ENCODE measurements at places on chromosomes 7 and 10.
A peak's percentile ranks its signal among the peaks of the same experiment; 100 is the strongest.

GRCh38 chr7:988426-988911, 5.5 kb downstream of the CYP2W1 start:
- DNase-seq = no peak

DNA sequence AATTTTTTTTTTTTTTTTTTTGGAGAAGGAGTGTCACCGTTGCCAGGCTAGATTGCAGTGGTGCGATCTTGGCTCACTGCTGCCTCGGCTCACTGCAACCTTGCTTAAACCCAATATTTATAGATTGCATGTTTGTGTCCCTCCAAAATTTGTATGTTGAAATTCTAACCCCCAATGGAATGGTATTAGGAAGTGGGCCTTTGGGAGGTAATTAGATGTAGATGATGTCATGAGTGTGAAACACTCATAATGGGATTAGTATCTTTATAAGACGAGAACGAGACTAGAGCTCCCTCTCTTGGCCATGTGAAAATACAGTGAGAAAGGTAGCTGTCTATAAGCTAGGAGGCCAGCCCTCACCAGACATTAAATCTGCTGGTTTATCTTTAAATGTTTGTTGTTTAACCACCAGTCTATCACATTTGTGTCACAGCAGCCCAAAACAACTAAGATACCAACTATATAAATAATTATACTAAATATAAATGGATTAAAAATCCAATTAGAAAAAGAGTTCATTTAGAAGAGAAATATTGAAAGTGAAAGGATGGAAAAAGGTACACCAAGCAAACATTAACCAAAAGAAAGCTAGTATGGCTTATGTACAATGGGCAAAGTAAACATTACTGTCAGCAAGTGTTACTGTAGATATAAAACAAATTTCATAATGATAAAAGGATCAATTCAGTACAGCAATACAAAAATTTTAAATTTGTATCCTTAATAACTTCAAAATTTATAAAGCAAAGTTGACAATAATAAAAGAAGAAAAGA, 9.3 kb downstream of the TCAF1 start:
- DNase-seq = no peak

DNA sequence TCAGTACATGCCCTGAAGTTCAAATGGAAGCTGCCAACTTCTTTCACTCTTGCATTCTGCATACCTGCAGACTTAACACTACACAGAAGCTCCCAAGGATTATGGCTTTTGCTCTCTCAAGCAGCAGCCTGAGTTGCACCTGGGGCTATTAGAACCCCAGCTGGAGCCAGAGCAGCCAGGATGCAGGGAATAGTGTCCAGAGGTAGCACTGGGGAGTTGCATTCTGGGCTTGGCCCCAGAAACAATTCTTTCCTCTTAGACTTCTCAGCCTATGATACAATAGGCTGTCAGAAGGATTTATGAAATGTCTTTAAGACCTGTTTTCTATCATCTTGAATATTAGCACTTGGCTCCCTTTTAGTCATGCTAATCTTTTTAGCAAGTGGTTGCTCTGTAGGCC, 886.7 kb upstream of the GHITM start:
- no peak for DNase-seq

- DNase-seq = no peak
Measured at GRCh38 chr7:77351539-77352004, 64.6 kb downstream of the GSAP start.

DNA sequence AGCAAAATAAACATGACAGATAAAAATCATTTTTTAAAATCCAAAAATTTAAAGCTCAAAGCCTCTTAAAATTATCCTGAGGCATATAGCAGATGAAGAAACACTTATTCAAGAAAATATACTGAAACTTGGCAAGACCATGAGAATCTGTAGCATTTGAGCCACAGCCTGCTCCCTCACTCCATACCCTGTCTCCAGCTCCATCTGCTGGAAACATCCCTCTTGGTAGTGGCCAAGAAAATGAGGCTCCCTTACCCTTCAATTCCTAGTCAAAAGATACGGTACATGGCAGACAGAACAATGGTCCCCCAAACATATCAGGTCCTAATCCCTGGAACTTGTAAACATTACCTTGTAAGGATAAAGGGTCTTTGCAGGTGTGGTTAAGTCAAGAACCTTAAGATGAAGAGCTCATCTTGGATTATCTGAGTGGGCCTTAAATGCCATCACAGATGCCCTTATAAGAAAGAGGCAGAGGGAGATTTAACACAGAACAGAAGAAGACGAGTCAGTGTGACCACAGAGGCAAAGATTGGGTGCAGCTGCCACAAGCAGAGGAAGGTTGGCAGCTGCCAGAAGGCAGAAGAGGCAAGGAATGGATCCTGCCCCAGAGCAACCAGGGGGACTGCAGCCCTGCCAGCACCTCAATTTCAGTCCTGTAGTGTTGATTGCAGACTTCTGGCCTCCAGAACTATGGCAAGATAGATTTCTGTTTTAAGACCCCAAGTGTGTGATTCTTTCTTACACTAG, 149.4 kb downstream of the ZNF248 start:
- DNase-seq = no peak

GRCh38 chr10:7409732-7410168, 1.1 kb downstream of the SFMBT2 start:
- DNase-seq = no peak

GRCh38 chr10:32204606-32205005, 142.4 kb downstream of the EPC1 start:
- no peak for DNase-seq

GRCh38 chr7:65750511-65751344, 122.1 kb upstream of the VKORC1L1 start:
- peak; percentile 63 for DNase-seq

GRCh38 chr7:7190142-7190541, 7.8 kb downstream of the C1GALT1 start:
- DNase-seq = no peak

- no peak for DNase-seq
Measured at GRCh38 chr7:19999681-20000080, 217.5 kb downstream of the MACC1 start.

- no peak for DNase-seq
Measured at GRCh38 chr7:24227603-24228359, 56.2 kb upstream of the NPY start.

- DNase-seq = no peak
Measured at GRCh38 chr7:107505997-107506673, 36.3 kb downstream of the GPR22 start.

GRCh38 chr10:8913720-8914119, 859.2 kb downstream of the GATA3 start:
- DNase-seq = no peak

GRCh38 chr10:111151595-111152307, 74.9 kb downstream of the ADRA2A start:
- no peak for DNase-seq

DNA sequence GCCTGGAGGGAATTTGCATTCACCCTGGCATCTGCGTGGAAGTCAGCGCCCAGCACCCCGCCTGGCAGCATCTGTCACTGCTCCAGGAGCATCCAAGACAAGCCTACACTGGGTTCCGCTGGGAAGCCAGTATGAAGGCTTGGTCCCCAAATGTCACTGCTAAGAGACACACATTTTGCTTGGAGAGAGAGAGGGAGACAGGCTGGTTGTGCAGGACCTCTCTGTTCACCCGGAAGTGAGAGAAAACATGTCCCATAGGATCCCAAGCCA, 119.5 kb downstream of the SEC23IP start:
- no peak for DNase-seq

GRCh38 chr7:127988751-127989150, 42.5 kb downstream of the LRRC4 start:
- no peak for DNase-seq

DNA sequence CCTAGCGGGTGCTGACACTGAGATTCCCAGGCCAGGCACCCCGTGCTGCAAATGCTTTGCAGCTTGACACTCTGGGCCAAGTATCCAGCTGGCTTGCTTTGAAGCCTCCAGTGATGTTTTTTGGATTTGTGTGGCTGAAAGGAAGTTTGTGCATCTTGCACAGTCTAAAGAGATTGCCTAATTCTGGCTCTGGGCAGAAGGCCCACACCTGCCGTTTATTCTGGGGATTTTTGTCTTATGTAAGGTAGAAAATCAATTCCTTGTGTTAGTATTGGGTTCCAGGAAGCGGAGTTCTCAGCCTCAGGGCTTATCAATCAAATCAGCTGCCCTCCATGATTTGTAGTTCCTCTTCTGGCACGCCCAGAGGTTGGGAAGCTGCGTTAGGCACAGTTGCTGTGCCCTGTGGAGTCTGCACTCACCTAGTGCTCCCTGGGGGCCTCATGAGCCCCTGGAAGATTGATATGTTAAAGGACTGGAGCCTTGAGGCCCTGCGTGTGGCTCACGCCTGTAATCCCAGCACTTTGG, 8.4 kb upstream of the PURB start:
- no peak for DNase-seq

DNA sequence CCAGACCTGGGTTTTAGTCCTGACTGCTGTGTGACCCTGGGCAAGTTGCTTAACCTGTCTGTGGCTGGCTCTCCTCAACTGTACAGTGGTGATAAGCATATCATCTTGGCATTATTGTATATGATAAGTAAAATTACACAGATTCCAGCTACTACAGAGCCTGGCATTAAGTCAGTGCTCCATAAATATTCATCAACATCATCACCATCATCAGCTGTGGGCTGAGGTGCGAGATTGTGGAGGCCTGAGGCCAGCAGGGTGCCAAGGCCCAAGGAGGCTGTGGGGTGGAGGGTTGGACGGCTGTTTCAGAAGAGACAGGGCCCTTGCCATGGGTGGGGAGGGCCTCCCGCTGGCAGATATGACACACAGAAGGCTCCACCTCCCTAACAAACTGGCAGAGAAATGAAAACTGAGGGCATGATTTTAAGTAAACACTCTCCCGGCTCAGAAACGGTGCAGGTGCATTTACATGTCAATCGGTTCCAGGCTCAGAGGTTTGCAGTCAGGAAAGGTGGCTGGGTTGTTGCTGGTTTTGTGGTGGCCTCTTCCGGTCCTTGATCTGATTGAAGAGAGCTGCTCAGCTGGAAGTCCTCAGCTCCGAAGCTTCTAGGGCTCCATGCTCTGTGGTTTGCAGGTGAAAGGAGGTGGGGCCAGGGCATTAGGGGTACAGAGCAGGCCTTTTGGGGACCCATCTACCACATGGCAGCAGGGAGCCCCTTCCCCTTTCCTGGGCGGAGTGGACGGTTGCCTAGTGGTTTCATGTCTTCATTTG, 10.2 kb downstream of the CRYGN start:
- no peak for DNase-seq

DNA sequence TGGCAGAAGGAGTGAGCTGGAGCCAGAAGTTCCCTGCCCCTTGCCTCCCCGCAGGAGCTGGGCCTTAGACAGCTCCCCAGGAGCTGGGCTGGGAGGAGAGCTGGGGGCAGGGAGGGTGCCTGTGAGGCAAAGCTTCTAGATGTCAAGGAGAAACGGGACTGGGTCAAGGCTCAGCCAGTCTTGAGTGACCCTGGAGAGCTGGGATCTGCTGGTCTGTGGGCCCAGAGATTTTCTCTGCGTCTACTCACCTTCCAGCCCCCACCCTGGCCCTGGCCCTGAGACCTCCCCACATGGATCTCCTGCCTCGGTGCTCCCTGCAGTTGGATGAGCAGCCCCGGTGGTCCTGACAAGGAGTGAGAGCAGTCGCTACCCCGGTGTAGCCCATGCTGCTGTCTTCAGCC, 20.3 kb upstream of the SHH start:
- DNase-seq = no peak

- DNase-seq = no peak
Measured at GRCh38 chr7:121384265-121384664, 11.8 kb downstream of the FAM3C start.

GRCh38 chr10:33712825-33713224, 378.4 kb upstream of the NRP1 start:
- no peak for DNase-seq

DNA sequence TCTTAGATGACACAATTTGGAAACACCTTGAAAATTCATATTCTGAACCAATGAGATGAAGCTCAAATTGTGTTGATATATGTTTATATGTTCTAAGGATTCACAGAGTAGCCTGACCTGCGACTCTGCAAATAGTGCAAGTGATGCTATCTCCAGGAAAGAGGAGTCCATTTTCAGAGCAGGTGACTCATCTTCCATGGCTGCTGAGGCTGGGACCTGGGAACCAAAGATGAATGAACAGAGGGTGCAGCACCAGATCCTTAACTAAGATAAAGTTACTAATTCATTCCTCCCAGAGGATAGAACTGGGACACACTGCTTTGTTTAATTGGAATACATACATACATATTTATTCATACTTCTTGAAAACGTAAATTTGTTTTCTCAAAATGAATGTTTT, 240.6 kb upstream of the SEMA3C start:
- DNase-seq = no peak

DNA sequence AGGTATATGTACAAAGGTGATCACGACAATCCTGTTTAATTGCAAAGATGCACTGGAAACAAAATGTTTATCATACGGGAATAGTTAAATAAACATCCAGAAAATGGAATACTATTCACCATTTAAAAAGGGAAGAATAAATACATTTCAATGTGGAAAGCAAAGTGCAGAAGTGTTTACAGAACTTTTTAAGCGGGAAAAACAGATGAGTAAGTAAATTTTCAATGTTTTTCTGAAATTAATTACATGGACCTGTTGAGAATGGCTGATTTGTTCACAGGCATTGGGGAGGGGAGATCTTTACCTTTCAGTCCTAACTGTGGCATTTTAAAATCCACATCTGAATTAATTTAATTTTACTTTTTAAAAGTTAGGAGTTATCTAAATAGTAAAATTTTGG, 7.1 kb downstream of the MTPN start:
- DNase-seq = no peak

DNA sequence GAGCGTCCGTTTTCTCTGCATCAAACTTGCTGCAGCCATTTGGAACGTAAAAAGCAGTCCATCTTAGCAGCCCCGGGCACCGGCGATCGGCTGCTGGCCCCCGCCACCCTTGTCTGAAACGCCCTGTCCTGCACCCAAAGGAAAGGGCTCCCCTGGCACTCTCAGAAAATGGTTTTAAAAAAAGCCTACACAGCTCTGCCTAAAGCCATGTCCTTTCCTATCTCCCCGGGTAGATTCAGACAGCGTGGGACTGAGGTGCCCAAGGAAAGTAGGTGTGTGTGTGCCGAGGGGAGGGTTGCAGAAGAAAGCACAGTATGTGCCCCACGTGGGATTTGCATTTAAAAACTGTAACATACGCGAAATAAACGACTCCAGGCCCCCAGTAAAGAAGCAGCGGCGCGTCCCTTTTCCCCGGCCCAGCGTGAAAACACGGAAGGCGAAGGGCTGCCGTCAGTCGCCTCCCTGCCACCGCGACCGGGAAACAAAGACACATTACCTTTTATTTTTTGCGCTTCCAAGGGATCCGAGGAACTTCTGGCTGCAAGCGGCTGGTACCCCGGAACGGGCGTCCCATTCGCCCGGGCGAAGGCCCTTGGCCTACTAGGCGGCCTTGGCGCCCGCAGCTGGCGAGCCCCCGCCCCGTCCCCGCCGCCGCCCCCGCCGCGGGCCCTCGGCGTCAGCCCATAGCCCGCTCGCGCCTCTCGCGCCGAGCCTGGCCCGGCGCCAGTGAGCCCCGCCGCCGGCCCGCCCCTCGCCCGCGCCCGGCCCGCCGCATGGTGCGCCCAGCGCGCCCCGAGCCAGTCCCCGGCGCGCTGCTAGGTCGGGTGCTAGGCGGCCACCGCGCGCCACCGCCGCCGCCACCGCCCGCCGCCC, 304.6 kb downstream of the PRPF18 start:
- DNase-seq = no peak

GRCh38 chr10:46308113-46308415, 21.3 kb downstream of the ANTXRL start:
- DNase-seq = no peak
